ENCODE measurements at places on chromosomes 2 and 18.

- no peak for DNase-seq
These were observed 31.2 kb upstream of the EDAR start for GRCh38 chr2:109020217-109020637.

GRCh38 chr2:149994057-149994728 lies 406.6 kb upstream of the MMADHC start:
- DNase-seq, result no peak

DNA sequence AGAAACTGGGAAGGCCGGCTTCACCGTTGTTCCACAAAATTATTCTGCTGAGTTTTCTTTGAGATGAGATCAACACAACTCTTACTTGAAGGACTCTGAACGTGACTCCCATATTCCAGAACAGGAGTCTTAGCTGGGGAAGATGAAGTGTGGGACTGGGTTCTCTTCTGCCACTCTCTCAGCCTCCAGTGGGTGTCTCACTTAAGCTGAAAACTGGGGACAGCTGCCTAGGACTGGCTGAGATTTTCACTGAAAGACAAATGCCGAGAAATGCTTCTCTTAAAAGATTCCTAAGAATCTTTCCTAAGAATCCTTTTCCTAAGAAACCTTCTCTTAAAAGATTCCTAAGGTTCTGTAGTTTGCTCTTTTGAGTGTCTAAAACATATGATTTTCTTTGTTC lies 156.6 kb upstream of the LHCGR start:
- no peak for DNase-seq

DNA sequence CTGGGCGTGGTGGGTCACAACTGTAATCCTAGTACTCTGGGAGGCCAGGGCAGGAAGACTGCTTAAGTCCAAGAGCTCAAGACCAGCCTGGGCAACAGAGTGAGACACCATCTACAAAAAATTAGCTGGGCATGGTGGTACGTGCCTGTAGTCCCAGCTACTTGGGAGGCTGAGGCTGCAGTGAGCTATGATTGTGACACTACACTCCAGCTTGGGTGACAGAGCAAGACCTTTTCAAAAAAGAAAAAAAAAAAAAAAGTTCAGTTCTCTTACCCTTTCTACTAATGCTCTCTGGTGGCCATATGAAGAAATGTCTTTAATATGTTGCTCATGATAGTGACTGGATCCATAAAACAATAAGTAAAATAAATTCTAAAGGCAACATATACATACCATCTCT lies 14.9 kb downstream of the TYW5 start:
- no peak for DNase-seq

DNA sequence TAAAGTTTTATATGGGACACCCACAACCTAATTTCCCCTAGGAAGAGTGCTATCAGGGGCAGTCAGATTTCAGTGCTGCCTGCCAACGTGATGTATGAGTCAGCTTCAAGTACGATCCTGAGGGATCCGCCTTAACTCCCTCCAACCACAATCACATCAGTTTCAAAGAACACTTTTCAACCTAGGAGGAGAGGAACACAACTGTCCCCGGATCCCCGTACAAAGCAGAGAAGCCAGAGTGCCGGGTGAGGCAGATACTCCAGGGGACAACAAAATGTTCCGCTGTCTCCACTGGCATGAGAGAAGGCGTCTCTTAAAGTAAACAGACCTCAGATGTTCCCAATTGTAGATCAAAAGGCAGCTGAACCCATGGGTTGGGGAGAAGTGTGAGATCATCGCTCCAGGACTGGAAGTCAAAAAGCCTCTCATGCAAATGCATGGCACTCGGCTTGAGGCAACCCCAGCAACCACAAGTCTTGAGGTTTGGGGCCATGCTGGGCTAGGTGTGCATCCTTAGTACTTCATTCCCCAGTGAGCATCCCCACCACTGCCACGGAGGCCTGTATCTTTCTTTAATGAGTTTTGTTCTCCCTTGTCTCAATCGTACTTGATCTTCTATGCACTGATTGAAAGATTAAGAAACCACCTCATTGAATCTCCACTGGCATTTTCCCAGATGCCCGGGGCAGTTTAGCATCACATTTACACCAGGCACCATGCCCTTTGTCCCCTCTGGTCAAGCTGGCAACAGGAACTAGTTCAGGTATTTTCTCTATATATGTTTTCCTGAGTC lies 91.0 kb upstream of the CCBE1 start:
- DNase-seq, result no peak

DNA sequence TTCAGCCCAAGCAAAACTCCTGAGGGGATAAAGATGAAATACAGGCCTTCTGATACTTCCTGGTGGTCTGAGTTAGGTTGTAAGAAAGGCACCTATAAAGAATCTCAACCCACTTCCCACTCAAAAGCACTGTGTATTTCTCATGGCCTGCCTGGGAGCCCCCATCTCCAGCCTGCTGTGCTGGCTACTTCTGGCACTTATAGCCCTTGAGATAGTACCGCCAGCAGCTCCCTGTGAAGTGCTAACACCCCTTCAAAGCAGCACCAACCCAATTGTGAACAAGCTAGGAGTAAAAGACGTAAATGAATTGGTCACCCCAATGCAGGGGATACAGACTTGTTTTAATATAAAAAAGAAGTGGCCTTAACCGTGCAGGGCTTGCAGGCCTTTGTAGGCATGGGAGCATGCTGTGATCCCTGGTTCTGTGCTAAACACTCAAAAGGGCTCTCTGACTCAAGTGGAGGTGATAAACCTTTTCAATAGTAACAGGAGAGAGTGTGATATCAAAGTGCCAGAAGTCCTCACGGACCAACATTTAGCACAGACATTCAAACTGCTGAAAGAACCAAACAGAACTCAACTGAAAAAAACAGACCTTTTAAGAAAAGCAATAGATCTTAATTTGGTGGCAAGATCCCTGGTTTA lies 80.8 kb downstream of the RTN4 start:
- DNase-seq, result no peak

DNA sequence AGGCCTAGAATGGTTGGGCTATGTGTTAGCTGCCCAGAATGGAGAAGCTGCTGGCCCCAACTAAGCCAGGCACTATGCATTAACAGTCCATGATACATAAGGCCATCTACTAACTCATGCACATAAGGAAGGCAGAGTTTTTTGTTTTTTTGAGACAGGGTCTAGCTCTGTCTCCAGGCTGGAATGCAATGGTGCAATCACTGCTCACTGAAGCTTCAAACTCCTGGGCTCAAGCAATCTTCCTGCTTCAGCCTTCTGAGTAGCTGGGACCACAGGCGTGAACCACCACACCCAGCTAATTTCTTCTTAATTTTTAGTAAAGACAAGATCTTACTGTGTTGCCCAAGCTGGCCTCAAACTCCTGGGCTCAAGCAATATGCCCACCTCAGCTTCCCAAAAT lies 37.6 kb downstream of the GPR45 start:
- no peak for DNase-seq

- DNase-seq, result no peak
These were observed 642.0 kb upstream of the FSHR start for GRCh38 chr2:49796266-49796665.

DNA sequence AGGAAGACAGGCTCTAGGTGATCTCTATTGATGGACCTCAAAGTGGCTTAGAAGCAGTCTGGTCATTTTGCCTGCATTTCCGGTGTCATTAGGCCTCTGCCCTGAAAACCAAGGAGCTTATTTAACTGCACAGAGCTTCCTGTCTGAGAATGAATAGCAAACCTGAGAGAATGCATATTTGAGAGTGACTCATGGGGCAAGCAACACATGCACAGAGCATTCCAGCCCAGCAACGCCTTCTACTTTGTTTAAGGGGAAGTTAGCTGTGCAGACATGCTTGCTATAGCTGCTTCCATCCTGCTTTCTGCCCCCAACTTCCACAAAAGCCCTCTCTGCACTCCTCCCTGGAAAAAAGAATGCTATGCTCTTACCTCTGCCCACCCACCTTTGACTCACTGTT lies 232.8 kb downstream of the GRB14 start:
- no peak for DNase-seq

GRCh38 chr2:232976176-232976575 lies 36.9 kb downstream of the NGEF start:
- DNase-seq, result no peak

DNA sequence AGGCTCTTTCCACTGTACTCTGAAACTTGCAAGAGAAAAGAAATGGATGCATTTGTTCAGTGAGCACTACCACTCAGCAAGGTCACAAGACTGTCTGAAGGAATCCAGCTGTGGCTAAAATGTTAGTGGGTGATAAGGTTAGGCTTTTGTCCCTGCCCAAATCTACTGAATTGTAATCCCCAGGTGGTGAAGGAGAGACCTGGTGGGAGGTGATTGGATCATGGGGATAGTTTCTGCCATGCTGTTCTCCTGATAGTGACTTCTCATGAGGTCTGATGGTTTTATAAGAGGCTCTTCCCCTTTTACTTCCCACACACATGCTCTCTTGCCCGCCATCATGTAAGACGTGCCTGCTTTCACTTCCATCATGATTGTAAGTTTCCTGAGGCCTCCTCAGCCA lies 68.2 kb downstream of the ZNF385B start:
- DNase-seq, result no peak

DNA sequence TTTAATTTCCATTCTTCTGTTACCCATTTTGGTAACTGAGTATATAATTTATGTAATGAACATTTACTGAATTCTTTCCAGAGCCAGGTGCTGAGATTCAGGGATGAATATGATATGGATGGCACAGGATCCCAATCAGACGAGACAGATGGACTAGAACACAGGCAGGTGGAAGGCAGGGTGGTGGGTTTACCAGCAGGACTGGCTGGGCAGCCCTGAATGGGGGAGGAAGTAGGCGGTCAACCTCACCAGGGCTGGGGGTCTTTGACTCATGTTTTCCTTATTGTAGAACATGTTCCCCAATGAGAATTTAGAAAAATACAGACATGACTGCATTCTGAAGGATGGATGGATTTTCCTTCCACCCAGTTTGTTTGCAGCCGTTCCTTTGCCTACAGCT lies 80.3 kb downstream of the CIB4 start:
- DNase-seq, result no peak

DNA sequence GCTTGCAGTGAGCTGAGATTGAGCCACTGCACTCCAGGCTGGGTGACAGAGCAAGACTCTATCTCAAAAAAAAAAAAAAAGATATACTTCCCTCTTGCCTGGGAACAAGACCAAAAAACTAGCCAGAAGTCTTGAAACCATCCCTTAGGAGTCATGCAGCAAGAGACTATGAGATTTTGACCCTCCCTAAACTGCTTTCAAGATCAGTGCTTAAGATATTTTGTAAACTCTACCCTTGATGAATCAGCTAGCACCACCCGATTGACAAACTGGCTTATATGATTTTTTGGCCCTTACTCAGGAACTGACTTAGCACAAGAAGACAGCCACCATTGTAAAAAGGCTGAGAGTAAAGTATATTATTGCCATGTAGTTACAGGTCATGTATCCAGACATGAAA lies 3.8 kb downstream of the SULT1C3 start:
- no peak for DNase-seq

- no peak for DNase-seq
These were observed 69.0 kb downstream of the BABAM2 start for GRCh38 chr2:27959496-27959895.

- no peak for DNase-seq
These were observed 77.4 kb downstream of the RTP5 start for GRCh38 chr2:241947004-241947350.

DNA sequence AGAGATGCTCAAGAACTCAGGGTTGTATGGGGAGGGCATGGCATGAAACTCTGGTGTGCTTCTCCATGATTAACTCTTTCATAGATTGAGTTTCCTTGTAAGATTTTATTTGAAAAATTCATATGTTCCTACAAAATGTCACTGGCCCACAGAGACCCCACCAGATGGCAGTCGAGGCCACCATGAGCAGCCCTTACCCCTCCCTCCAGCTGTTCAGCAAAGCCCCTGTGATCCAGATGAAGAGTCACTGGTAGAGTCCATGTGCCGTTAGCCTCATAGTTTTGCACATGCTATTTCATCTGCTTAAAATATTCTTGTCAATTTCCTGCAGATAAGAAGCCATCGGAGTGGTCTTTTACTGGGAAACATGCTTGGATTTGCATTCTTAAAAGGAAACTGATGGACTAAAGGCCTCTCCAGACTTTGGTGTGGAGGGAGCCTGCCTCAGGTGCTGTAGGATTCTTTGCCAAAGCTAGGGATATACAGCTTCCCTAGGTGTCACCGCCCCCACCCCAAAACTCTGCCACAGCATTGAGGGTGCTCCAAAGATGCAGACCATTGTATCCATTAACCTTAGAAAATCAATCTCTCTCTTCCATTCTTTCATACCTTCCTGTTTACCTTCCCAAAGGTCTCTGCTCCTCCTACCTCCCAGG lies 18.8 kb downstream of the ZNF385B start:
- no peak for DNase-seq

- no peak for DNase-seq
These were observed 43.7 kb upstream of the SNED1 start for GRCh38 chr2:240954436-240955305.

- DNase-seq, result no peak
These were observed 149.1 kb downstream of the SLC8A1 start for GRCh38 chr2:40302751-40303325.

GRCh38 chr2:20674974-20675679 lies 8.2 kb downstream of the GDF7 start:
- no peak for DNase-seq

DNA sequence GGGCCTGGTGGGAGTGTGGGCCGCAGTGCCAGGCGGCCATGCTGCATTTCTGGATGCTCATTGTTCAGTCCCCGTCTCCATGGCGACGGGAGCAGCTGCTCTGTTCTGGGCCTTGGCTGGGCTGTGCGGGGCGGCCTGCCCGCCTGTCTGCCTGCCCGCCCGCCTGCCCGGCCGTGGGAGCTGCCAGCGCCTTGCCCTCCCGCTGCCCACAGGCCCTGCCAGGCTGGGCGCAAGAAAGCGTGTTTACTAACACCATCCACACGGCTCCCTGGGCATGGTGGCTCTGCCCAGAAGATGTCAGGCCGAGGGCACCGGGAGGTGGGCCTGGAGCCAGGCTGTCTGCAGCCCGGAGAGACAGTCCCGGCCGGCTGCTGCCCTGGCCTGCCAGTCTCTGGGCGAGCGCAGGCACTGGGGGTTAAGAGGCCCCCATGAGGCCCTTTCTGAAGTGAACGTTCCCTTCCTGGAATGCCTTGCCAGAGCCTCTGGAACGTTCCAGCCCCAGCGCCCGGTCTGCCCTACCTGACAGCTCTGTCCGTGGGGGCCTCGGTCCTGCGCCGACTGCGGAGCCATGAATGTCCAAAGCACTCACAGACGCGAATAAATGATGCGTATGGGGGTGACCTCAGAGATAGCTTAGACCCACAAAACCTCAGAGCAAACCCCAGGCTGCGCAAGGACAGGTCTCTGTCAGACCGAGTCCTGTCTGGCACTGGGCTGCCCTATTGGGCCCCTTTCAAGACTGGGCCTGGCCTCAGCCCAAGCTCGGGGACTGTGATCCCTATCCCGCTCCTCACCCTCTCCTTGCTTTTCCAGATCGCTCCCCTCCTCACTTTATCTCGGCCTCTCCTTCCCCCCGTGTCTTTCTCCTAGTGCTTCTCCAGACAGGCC lies 44.3 kb downstream of the MYCN start:
- DNase-seq, result no peak

Data from CD4-positive, alpha-beta T cell treated with Interleukin-1 beta for 1 hour (primary cell).